Tibial artery (tissue), 4 donors: ENCODE measurements at places on chromosomes 5 and 9.
A peak's percentile ranks its signal among the peaks of the same experiment; 100 is the strongest.

DNA sequence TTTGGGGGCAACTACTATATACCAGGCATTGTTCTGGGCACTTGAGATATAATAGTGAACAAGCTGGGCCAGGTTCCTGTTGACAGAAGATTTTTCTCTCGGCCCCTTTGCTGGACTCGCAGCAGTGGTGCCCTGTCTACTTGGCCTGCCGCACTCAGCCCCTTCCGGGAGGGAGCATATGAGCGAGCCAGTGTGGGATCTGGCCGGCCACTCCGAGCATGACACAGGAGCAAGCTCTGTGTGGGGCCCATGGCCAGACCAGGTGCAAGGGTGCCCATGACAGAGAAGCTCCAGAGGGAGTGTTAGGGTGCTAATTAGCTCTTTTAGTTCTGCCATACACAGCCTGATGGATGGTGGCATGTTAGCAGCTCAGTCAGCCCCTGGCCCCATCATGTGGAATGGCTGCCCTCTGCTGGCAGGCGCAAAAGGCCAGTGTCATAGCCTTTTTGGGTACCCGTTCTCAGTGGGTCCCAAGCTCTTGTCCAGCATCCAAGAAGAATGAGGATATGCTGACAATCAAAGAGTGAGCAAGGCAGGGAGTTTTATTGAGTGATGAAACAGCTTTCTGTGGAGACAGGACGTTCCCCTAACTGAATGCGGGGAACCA lies 9.3 kb upstream of the KIF4B start:
- no peak overlapping the region for H3K4me3 ChIP-seq
- no peaks in the 10 kb centered on the region for H3K36me3 ChIP-seq
- H3K27ac ChIP-seq, result no peak overlapping the region
- no peaks in the 10 kb centered on the region for H3K4me1 ChIP-seq
- DNase-seq, result no peak

DNA sequence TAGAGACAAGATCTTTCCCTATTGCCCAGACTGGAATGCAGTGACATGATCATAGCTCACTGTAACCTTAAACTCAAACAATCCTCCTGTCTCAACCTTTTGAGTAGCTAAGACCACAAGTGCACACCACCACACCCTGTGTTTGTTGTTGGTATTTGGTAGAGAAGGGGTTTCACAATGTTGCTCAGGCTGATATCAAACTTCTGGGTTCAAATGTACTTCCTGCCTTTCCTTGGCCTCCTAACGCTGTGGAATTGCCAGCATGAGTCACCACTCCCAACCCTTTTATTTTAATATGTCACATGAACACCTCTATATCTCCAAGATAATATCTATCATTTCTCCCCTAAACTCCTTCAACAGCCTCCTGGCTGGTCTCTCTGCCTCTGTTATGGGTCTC lies 719.0 kb downstream of the PTPRD start:
- H3K27me3 ChIP-seq, result no peaks in the 10 kb centered on the region
- no peaks in the 10 kb centered on the region for H3K4me1 ChIP-seq
- no peak for DNase-seq
- H3K4me3 ChIP-seq, result no peak overlapping the region
- no peak overlapping the region for H3K27ac ChIP-seq

GRCh38 chr9:130426883-130427282 lies 17.9 kb upstream of the ASS1 start:
- peak; percentile 83 for DNase-seq
- H3K36me3 ChIP-seq, result no peaks in the 10 kb centered on the region
- H3K4me3 ChIP-seq, result no peak overlapping the region
- no peak overlapping the region for H3K27ac ChIP-seq

DNA sequence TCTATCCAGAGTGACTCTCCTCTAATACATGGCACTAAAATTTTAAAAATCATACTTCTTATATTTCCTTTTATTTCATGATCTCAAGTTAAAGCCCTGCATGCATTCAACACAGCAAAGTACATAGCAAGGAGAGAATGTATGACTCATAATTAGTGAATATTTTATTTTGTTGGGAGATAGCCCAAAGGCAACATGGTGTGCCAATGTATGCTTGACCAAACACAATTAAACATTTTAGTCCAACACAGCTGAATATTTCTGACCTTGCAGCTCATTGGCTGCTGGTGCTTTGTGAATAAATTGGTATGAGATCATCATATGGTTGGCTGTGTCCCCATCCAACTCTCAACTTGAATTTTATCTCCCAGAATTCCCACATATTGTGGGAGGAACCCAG lies 103.5 kb downstream of the NPR3 start:
- H3K27me3 ChIP-seq, result no peaks in the 10 kb centered on the region
- H3K4me1 ChIP-seq, result peaks cover 39% of the 10 kb centered on the region
- H3K36me3 ChIP-seq, result no peaks in the 10 kb centered on the region
- no peak for DNase-seq
- H3K4me3 ChIP-seq, result no peak overlapping the region
- H3K27ac ChIP-seq, result peak overlapping the region; percentile 37

GRCh38 chr9:79490657-79491248 lies 81.0 kb upstream of the TLE4 start:
- H3K27ac ChIP-seq, result no peak overlapping the region
- no peaks in the 10 kb centered on the region for H3K36me3 ChIP-seq
- no peak overlapping the region for H3K4me3 ChIP-seq
- peaks cover 11% of the 10 kb centered on the region for H3K4me1 ChIP-seq

DNA sequence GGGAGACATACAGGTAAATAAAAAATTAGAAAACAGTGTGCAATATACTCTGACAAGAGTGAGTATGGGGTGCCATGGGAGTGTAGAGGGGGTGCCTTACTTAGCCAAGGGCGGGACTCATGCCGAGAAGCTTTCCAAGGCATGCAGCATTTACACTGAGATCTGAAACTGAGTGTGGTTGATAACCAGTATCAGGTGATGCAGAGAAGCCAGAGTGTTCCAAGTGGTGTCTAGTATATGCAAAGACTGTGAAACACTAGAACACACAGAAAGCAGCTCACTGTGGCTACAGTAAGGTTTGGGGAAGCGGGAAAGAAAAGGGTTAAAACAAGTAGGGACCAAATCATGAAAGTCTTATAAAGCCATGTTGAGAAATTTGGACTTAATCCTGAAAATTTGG lies 30.5 kb upstream of the ERBIN start:
- no peak for DNase-seq
- H3K27ac ChIP-seq, result no peak overlapping the region
- no peaks in the 10 kb centered on the region for H3K27me3 ChIP-seq

DNA sequence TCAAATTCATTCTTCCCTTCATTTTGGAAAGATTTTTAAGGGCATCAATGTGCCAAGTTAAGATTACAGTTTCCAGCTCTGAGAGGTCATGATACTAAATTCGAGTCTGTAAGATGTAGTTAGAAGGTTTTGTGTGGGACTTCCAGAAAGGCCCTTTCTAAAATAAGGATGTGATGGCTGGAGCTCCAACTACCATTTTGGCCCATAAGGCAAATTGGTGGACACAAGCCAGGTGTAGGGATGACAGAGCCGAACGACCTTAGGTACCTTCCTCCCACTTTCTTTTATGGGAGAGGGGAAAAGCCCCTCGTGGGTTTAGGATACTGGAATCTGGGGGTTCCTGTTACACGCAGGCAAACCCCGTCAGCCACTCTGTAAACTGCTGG lies 54.3 kb upstream of the PTPDC1 start:
- DNase-seq, result no peak
- H3K36me3 ChIP-seq, result no peaks in the 10 kb centered on the region
- H3K4me1 ChIP-seq, result peaks cover 24% of the 10 kb centered on the region
- no peaks in the 10 kb centered on the region for H3K27me3 ChIP-seq
- peak overlapping the region; percentile 82 for H3K4me3 ChIP-seq

DNA sequence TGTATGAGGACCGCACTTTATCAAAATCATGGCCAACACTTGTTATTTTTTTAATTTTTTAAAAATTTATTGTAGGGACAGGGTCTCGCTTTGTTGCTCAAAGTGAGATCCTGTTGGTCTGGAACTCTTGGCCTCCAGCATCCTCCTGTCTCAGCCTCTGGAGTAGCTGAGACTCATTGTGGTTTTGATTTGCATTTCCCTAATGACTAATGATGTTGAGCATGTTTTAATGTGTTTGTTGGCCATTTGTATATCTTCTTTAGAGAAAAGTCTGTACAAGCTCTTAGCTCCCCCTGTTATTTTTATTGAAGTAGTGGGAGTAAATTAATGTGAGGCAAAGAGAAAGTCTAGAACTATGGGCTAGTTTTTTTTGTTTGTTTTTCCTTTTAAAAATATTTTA lies 1.6 kb upstream of the RPS6 start:
- peaks cover 18% of the 10 kb centered on the region for H3K36me3 ChIP-seq
- no peak for DNase-seq
- H3K27me3 ChIP-seq, result no peaks in the 10 kb centered on the region
- peaks cover 28% of the 10 kb centered on the region for H3K4me1 ChIP-seq

- no peak overlapping the region for H3K27ac ChIP-seq
- DNase-seq, result no peak
- H3K27me3 ChIP-seq, result no peaks in the 10 kb centered on the region
- H3K4me3 ChIP-seq, result no peak overlapping the region
Observed at GRCh38 chr5:155912291-155912690, 414.7 kb upstream of the SGCD start.

DNA sequence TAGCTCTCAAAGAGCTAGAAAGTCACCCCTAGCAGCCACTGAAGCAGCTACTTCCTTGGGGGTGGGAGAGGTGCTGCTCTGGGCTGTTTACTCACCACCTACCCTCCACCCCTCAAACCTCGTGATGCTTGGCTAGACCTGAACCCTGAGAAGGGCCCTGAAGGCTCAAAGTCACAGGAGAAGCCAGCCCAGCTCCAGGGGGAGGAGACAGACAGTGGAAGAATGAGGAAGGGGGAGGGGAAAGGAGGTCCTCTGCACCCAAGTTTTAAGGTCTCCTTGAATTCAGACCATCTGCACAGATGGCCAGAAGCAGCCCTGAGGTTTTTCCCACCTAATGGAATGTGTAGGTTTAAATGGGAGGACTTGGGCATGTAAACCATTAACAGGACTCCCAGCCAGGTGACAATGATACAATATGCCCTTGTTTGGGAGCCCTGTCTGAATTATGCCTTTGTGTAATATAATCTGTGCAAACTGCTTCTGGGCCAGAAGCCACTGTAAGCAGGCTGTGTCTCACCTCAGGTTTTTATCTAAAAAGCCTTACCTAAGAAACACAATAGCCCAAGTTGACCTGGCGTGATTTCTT lies 180.5 kb downstream of the PIK3R1 start:
- H3K4me1 ChIP-seq, result no peaks in the 10 kb centered on the region
- H3K27me3 ChIP-seq, result no peaks in the 10 kb centered on the region
- no peaks in the 10 kb centered on the region for H3K36me3 ChIP-seq

DNA sequence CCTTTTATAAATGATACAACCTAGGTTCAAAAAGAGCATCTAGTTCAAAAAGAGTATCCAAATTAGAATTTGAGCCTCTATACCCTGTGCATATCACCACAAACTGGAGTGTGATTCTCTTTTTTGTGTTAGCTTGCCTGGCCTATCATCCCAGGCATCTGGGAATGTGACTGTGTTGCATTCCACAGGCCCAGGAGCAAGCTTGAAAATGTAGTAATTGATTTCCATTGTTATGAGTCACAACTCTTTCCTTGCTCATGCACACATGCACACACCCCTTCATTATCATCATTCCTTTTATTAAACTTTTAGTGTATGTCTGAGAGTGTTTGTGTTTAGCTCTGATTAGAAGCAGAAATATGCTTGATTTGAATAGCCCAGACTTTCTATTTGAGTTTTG lies 75.2 kb downstream of the FCHO2 start:
- no peak overlapping the region for H3K27ac ChIP-seq
- peaks cover 17% of the 10 kb centered on the region for H3K36me3 ChIP-seq
- peaks cover 10% of the 10 kb centered on the region for H3K4me1 ChIP-seq
- H3K27me3 ChIP-seq, result no peaks in the 10 kb centered on the region

- no peak for DNase-seq
- no peaks in the 10 kb centered on the region for H3K27me3 ChIP-seq
- H3K27ac ChIP-seq, result no peak overlapping the region
Observed at GRCh38 chr5:104353371-104353770, 790.8 kb upstream of the NUDT12 start.

- H3K4me3 ChIP-seq, result no peak overlapping the region
- H3K27ac ChIP-seq, result no peak overlapping the region
- peaks cover 8% of the 10 kb centered on the region for H3K36me3 ChIP-seq
- H3K4me1 ChIP-seq, result peaks cover 19% of the 10 kb centered on the region
- no peaks in the 10 kb centered on the region for H3K27me3 ChIP-seq
Observed at GRCh38 chr5:177603631-177604030, 3.7 kb downstream of the B4GALT7 start.

DNA sequence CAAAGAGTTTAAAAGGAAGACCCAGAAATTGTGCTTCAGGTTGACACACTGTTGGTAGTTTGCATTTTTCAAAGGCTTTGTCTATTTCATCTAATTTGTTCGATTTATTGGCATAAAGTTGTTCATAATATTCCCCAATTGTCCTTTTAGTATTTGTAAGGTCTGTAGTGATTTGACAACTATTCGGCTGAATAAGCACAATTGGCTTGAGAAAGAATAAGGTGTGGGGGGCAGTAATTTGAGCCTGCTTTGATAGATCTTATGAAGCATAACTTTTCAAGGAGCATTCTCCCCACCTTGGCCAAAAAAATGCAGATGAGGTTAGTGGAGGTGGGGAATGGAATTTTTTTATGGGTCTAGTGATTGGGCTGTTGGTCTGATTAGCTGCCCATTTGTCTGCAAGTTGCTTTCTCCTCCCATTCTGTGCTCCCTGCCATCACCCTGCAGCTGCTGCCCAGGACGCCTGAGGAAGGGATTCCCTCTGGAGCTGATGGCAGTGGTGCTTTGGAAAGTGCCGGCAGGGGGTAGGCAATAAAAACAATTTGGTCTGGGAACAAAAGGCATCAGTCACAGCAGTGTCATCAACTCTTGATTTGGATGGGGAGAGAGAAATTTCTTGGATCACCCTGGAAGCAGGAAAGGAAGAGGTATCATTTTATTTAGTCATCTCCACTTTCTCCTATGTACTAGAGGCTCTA lies 26.6 kb downstream of the WNT8A start:
- H3K27ac ChIP-seq, result no peak overlapping the region
- no peaks in the 10 kb centered on the region for H3K36me3 ChIP-seq
- H3K4me3 ChIP-seq, result no peak overlapping the region
- H3K27me3 ChIP-seq, result no peaks in the 10 kb centered on the region

- H3K27ac ChIP-seq, result no peak overlapping the region
- H3K27me3 ChIP-seq, result no peaks in the 10 kb centered on the region
- peaks cover 26% of the 10 kb centered on the region for H3K36me3 ChIP-seq
- DNase-seq, result no peak
- H3K4me3 ChIP-seq, result no peak overlapping the region
- H3K4me1 ChIP-seq, result no peaks in the 10 kb centered on the region
Observed at GRCh38 chr9:5910413-5911057, 19.8 kb downstream of the MLANA start.
